NCI-H446 treated with DMSO at 0.1 percent for 48 hours (cell line): ENCODE measurements at places on chromosomes 7 and 10.

GRCh38 chr7:113015034-113015645 lies 71.5 kb downstream of the GPR85 start:
- no peak for DNase-seq

- no peak for DNase-seq
Measured at GRCh38 chr10:22599048-22599561, 115.3 kb downstream of the PIP4K2A start.

DNA sequence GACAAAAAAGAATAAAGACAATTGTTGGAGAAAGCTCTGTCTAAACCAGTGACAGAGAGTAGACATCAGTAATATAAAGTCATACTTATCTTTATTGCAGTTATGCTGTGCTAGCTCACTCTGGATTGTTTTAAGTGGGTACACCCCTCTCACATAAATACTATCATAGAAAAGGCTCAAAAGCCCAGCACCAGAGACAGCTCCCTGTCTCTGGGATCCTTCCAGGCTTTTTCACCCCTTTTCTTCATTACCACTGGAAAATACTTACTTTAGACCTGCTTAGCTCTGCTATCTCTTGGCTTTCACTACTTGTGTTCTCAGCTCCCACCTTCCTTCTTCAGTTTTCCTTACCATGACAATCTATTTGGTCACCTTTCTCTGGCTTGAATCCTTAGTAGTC lies 259.1 kb upstream of the MINDY3 start:
- DNase-seq, result no peak

DNA sequence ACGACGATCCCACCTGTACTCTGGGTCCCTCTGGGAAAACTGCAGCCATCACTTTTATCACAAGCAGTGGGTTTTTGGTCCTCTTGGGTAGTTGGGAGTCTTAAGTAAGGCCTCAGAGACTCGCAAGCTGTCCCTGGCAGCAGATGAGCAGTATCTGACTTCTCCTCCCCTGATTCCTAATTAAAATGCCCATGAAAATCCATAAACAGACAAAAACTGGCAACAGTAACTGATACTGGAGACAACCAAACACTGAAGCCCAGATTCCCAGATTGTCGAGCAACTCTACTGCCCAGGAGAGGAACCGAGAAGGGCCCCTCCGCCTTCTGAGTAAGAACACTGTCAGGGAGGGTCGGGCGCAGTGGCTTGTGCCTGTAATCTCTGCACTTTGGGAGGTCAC lies 333.8 kb downstream of the CALN1 start:
- DNase-seq, result no peak

GRCh38 chr7:93902777-93903423 lies 3.5 kb upstream of the GNGT1 start:
- DNase-seq, result no peak

DNA sequence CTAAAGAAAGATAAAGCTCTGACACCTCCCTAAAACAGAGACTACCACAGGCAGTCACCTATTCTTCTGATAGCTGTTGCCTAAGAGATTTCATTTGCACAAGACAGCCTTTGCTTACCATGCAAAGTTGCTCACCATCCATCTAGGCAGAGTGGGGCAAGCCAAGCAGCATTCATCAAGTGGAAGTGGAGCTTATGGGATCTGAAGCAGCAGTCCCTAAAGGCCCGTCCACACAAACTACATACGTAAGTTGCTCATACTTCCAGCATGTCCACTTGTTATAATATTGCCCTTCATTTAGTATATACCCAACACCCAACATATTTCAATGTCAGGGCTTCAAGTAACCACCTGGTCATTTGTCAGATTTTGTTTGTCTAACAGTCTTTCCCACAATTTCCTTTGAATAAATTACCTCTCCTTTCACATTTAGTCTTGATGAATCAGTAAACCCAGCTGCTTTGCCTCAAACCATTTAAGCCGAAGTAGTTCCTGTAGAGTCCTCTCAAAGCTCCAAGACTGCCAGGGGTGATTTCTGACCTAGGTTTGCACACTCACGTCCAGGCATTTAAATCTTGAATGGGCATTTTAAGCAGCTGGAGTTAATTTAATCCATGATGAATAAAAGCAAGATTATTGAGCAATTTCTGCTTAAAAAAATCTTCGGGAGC lies 67.9 kb downstream of the ATAD1 start:
- no peak for DNase-seq

DNA sequence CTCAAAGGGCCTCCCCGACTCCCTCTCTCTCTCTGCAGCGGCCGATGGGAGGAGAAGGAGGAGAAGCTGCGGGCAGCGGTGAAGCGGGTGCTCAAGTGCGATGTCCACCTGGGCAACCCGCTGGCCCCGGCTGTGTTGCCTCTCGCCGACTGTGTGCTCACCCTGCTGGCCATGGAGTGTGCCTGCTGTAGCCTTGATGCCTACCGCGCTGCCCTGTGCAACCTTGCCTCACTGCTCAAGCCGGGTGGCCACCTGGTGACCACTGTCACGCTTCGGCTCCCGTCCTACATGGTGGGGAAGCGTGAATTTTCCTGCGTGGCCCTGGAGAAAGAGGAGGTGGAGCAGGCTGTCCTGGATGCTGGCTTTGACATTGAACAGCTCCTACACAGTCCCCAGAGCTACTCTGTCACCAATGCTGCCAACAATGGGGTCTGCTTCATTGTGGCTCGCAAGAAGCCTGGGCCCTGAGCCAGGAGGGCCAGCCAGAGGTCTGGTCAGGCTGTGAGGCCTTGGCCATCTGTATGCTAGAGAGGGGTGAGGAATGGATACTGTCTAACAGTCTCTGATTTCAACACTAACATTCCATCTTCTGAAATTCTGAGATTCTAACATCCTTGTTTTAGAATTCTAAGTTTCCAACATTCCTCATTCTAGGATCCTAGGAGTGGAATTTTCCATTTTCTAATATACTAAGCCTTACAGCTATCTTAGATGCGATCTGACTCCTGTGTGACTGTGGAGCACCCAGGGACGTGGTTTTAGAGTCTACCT lies 3.6 kb downstream of the INMT start:
- DNase-seq, result no peak

DNA sequence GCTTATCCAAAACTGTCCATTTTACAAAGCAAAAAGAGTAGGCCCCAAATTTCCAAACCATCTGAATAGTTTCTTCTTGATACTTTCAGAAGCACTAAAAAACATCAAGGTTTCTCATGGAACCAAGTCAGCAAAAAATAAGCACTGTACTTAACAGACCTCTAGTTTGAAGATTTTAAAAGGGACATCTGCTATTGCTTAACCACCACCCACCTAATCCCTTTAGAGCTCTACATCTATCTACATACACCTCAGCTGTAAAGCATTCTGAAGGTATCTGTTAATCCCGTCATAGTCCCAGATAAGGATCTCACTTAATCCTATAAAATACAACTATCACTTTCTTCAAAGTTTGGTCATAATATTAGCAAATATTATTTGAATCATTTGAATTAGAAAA lies 72.3 kb downstream of the HIBADH start:
- no peak for DNase-seq

- no peak for DNase-seq
Measured at GRCh38 chr10:2610946-2611345, 456.4 kb upstream of the PFKP start.

- DNase-seq, result no peak
Measured at GRCh38 chr10:4051641-4052151, 266.7 kb upstream of the KLF6 start.

DNA sequence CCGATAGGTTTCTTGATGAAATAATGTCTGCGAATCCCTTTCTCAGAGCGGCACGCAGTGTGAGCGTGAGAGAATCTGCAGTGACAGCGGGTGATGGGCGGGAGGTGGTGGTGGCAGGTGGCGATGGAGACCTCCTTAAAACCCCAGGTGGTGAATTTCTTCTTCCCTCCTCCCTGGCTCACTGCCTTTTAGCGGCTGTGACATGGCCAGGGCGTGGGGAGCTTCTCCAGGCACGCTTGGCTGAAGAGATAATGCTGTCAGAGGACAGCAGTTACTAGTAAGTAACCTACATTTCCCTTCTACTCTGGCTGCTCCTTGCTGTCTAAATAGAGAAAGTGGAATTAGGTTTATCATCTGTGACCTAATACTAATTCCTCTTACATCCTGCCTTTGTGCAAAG lies 141.4 kb upstream of the INSYN2A start:
- DNase-seq, result no peak

DNA sequence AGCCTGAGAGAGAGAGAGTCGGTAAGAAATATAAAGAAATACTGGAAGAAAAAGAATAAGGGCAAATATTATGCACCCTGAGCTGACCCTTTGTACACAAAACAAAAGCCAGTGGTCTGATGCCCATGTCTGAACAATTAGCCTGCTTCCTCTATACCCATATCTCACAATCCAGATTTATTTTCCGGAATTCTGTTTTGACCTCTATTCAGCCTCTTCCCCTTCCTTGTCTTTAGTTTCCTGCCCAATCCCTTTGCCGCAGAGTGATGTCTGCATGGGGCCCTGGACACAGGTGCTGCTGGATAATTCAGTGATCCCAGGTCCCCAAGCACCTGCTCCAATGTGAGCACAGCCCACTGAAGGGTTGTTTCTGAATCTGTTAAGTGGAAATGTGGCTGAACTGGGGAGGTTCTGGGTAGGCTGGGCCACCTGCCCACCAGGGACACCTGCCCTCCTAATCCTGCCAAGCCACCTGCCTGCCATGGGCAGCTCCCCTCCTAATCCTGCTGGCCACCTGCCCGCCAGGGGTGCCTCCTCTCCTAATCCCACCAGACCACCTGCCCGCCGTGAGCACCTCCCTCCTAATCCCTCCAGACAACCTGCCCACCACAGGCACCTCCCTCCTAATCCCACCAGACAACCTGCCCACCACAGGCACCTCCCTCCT lies 23.0 kb downstream of the ADGRA1 start:
- DNase-seq, result no peak

DNA sequence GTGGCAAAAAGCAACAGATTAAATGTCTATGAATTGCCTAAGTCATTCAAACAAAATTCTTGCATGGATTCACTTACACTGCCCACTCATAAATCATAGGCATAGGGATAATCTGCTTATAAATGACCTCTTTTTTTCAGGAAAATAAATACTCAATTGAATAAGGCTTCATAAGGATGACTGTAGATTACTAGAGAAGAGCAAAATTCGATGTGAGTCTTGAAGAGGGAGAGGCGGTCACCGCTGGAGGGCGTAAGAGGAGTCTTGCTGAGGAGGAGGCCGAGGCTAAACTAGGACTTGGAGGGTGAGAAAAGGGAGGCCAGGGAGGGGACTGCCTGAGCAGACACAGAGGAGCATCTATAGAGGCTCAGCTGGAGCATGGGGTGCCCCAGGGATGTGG lies 135.4 kb upstream of the RSU1 start:
- DNase-seq, result no peak

- DNase-seq, result no peak
Measured at GRCh38 chr7:98284335-98285036, 3.0 kb downstream of the BRI3 start.

GRCh38 chr7:144006029-144006691 lies 6.0 kb downstream of the OR6B1 start:
- no peak for DNase-seq

DNA sequence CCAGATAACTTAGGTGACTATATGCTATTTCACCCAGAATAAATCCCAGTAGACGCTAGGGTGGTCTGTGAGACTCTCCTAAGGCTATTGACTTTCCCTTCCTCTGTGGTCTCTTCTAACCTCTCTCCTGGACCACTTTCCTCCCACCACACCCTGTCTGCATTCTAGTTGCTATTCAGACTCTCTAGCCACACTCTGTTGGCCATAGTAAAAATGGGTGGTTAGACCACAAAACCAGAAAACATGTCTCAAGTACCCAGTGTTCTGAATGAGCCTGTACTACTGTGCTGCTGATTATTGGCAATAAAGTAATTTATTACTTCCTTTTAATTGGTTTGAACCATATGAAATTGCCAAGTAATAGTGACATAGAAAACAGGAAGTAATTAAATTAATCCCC lies 240.8 kb downstream of the KIF20B start:
- no peak for DNase-seq

DNA sequence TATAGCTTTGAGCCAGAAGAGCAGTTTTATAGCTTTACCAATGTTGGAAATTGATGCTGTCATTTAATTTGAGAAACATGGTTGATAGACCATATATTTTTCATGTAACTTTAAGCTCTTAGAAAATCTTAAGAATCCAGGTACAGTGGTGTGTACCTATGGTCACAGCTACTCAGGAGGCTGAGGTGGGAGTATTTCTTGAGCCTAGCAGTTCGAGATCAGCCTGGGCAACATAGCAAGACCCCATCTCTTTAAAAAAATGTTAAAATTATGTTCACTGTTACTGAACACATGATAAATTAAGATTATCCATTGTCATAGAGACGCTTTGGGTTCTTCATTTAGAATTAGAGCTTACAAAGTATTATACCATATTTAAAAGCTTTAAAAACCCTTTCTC lies 18.2 kb downstream of the REEP3 start:
- DNase-seq, result no peak

- DNase-seq, result no peak
Measured at GRCh38 chr10:806451-807162, 117.1 kb upstream of the DIP2C start.

- DNase-seq, result no peak
Measured at GRCh38 chr7:119514326-119514725, 758.6 kb upstream of the KCND2 start.
